ENCODE measurements at places on chromosomes 13 and 19.

DNA sequence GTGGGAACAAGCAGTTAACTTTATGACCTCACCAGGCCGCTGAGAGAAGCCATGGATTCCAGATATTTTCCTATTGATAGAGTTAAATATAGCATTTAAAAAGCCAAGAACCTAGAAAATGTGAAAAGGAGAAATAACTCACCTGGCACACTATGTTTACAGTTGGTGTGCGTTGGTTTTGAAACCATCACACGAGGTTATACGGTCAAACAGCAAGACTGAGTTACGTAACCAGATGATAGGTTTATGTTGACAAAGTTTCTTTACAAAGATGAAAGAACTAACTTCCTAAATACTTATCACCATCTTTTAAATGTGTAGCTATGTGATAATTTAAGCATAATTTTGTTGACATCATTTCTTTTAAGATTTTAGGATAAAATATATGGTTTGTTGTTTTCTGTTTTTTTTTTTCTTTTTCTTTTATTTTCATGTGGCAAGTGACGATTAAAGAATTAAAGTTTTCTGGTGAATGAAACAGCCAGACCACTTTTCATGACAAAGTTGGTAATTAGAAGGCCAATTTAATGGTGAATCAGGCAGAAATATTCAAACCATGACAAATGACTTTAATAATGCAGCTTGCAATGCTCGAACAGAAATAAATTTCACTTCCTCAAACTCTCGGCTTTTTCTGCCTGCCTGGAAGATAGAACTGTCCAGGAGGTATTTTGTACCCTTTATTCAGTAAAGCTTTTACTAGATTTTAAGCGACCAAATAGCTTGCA is 339.1 kb upstream of the OBI1 start:
- no peak for DNase-seq

GRCh38 chr13:95381212-95381527 is 79.9 kb upstream of the ABCC4 start:
- DNase-seq: no peak

DNA sequence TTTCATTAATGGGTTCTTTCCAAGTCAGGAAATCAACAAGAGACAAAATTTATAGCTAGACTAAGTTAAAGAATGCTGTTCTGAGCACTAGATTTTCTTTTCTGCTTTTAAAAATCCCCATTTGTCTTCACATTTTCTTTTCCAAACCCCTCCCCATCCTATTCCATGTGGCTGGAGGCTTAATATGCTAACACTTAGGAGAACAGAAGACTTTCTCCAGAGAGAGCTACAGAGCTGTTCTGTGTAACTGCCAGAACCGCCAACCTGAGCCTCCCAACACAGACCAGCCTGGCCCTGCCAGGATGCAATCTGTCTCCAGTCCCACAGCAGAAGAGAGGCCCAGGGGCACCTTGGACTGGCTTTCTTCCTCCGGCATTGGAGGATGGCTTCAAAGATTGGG is 264.1 kb downstream of the NDFIP2 start:
- DNase-seq: no peak

- DNase-seq: no peak
Observed at GRCh38 chr19:4922530-4923275, 13.4 kb downstream of the UHRF1 start.

- DNase-seq: no peak
Observed at GRCh38 chr13:114106526-114106925, 25.9 kb downstream of the RASA3 start.

DNA sequence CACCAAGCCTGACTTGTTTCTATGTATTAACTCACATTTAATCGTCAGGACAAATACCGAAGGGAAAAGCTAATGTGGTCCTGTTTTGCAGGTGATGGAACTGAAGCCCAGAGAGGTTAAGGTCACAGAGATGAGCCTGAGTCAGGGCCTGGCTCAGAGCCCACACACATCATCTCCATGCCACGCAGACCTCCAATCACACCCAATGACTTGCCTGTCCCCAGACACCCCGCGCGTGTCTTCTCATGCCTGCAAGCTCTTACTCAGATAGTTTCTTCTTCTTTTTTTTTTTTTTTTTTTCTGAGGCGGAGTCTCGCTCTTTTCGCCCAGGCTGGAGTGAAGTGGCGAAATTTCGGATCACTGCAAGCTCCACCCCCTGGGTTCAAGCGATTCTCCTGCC is 16.4 kb downstream of the SIX5 start:
- DNase-seq: no peak
